ENCODE measurements at places on chromosomes 7 and 10. TPM values are rescaled to one million over a fixed set of nuclear protein-coding genes. Genes with fewer than 3 reads are reported as not detected.

GRCh38 chr10:53079283-53079682, 306.7 kb upstream of the MBL2 start:
- H3K4me1 ChIP-seq, result no peaks in the 10 kb centered on the region
- no peak overlapping the region for H3K27ac ChIP-seq
- H3K4me3 ChIP-seq, result no peak overlapping the region
- no peaks in the 10 kb centered on the region for H3K27me3 ChIP-seq

The TRIL gene
- not detected for total RNA-seq

DNA sequence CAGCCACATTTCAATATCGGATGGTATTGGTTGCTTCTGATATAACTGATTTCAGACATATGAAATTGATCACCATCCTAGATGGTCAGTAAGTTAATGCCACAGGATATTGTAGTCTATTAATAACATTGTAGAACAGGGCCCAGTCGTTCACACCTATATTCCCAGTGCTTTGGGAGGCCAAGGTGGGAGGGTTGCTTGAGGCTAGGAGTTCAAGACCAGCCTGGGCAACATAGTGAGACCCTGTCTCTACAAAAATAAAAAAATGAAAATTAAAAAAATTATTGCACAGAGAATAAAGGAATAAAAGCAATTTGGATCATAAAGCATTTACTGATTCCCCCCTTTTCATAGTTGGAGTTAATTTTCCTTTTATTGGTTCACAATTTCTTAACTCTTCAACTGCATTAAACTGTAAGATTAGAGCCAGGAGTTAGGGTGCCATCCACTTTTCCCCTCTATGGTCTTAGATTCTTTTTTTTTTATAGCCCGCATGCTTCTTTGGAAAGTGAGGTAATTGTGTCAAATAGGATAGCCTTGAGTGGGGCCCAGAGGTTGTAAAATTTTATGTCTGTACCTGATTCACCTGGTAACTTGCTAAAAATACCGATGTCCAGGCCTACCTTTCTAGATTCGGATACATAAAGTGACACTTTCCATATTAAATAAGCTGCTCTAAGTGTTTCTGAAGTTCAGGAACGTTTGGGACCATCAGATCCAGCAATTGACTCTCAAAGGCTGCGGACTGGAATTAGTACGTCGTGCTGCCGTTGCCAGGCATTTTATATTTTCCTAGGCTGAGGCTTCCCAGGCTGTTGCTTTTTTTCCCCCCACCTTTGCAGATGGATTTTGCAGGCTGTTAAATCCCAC, 24.7 kb downstream of the ADK start:
- H3K4me1 ChIP-seq, result peaks cover 34% of the 10 kb centered on the region
- peak overlapping the region; percentile 91 for H3K4me3 ChIP-seq
- peaks cover 3% of the 10 kb centered on the region for H3K36me3 ChIP-seq
- no peak for DNase-seq
- H3K27ac ChIP-seq, result peak overlapping the region; percentile 96

- H3K4me3 ChIP-seq, result no peak overlapping the region
- no peak overlapping the region for H3K27ac ChIP-seq
- no peaks in the 10 kb centered on the region for H3K4me1 ChIP-seq
- no peaks in the 10 kb centered on the region for H3K27me3 ChIP-seq
- DNase-seq, result no peak
- H3K36me3 ChIP-seq, result no peaks in the 10 kb centered on the region
Measured at GRCh38 chr10:34444223-34445183, 370.6 kb downstream of the PARD3 start.

DNA sequence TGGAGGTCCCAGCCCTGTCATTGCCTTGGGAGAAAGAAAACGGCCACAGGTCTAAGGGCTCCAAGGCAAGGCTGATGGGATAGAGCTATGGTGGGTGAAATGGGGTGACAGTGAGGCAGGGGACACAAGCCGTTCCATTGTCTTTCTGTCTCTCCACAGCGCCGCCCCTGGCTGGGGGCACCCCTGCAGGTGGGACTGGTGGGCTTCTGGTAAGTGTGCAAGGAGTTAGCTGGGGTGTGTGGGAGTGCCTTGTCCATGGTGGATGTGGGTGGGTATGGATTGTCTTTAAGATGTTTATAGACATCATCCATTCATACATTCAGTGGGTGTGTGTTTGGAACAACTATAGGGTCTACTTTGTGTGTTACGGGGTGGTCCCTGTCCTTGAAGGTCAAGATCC, 7.5 kb downstream of the SFXN3 start:
- H3K4me3 ChIP-seq, result no peak overlapping the region
- peaks cover 6% of the 10 kb centered on the region for H3K36me3 ChIP-seq
- H3K27me3 ChIP-seq, result no peaks in the 10 kb centered on the region
- H3K4me1 ChIP-seq, result peaks cover 25% of the 10 kb centered on the region

The TAS2R40 gene
- not detected for total RNA-seq

The ACTR3C gene
- 4.0 TPM for total RNA-seq

The AGAP3 gene
- 36.2 TPM for total RNA-seq

- H3K4me1 ChIP-seq, result no peaks in the 10 kb centered on the region
- no peaks in the 10 kb centered on the region for H3K36me3 ChIP-seq
- H3K27ac ChIP-seq, result no peak overlapping the region
Measured at GRCh38 chr7:49346195-49346899, 422.0 kb downstream of the CDC14C start.

The BTBD16 gene
- not detected for total RNA-seq

The SYT15B gene
- 0.58 TPM for total RNA-seq

DNA sequence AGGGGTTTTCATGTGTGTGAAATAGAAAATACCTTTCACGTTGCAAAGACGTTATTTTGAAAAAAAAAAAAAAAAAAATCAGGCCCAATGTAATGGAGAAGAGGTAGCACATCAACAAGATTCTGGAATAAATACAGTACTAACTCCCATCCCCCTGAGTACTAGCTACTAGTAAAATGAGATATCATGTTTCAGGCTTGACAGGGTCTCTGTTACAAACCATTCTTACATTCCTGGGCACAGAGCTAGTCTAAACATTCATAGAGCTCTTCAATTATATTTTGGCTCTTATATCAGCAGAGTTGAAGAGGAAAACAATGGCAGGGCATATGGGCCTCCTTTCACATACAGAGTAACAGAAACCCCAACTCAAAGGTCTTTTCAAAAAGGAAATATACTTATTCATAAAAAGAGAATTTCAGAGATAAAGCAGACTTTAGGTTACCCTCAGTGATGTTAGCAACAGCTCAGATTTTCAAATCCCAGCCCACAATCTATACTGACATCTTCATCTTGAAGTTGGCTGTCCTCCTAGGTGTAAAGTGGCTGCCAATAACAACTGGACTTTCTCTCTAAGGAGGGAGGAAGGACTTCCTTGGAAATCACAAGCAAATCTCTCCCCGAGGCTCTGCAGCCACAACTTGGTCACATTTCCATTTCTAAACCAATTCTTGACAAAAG, 18.6 kb downstream of the C7orf33 start:
- peaks cover 66% of the 10 kb centered on the region for H3K27me3 ChIP-seq
- H3K36me3 ChIP-seq, result peaks cover 12% of the 10 kb centered on the region
- no peak overlapping the region for H3K4me3 ChIP-seq
- DNase-seq, result no peak
- no peak overlapping the region for H3K27ac ChIP-seq

DNA sequence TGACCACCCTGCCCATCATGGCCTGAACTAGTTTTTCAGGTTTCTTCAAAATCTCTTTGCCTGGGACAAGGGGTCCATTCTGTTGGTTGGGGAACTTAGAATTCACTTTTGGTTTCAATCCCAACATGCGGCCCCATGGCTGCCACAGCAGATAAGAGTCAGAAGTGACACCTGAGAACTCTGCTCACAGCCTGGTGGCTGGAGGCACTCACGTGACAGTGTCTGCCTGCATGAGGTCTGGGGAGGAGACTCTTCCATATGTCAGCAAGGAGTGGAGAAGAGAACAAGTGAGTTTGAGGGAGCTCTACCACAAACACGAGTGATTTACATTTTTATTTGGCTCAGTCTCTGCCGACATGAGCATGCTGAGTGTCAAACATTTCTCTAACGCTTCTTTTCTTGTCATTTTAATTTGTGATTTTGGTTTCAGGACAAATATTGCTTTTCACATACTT, 370.4 kb downstream of the TNS3 start:
- H3K4me3 ChIP-seq, result no peak overlapping the region
- no peak for DNase-seq
- no peaks in the 10 kb centered on the region for H3K36me3 ChIP-seq
- H3K27ac ChIP-seq, result no peak overlapping the region
- H3K27me3 ChIP-seq, result no peaks in the 10 kb centered on the region
- H3K4me1 ChIP-seq, result no peaks in the 10 kb centered on the region

The FAM25A gene
- total RNA-seq, result not detected

GRCh38 chr10:49667991-49668390, 11.5 kb upstream of the C10orf53 start:
- H3K27ac ChIP-seq, result no peak overlapping the region
- peaks cover 39% of the 10 kb centered on the region for H3K27me3 ChIP-seq
- H3K4me1 ChIP-seq, result no peaks in the 10 kb centered on the region
- H3K36me3 ChIP-seq, result no peaks in the 10 kb centered on the region
- no peak for DNase-seq

GRCh38 chr7:127392182-127392565, 334 bp downstream of the ZNF800 start:
- peak overlapping the region; percentile 98 for H3K27ac ChIP-seq
- peaks cover 58% of the 10 kb centered on the region for H3K4me1 ChIP-seq
- peaks cover 33% of the 10 kb centered on the region for H3K36me3 ChIP-seq
- H3K4me3 ChIP-seq, result peak overlapping the region; percentile 87
- DNase-seq, result peak; percentile 77

- H3K4me3 ChIP-seq, result no peak overlapping the region
- H3K27ac ChIP-seq, result no peak overlapping the region
- peaks cover 5% of the 10 kb centered on the region for H3K27me3 ChIP-seq
- H3K4me1 ChIP-seq, result no peaks in the 10 kb centered on the region
- H3K36me3 ChIP-seq, result peaks cover 3% of the 10 kb centered on the region
Measured at GRCh38 chr7:131293018-131293417, 34.7 kb upstream of the MKLN1 start.

DNA sequence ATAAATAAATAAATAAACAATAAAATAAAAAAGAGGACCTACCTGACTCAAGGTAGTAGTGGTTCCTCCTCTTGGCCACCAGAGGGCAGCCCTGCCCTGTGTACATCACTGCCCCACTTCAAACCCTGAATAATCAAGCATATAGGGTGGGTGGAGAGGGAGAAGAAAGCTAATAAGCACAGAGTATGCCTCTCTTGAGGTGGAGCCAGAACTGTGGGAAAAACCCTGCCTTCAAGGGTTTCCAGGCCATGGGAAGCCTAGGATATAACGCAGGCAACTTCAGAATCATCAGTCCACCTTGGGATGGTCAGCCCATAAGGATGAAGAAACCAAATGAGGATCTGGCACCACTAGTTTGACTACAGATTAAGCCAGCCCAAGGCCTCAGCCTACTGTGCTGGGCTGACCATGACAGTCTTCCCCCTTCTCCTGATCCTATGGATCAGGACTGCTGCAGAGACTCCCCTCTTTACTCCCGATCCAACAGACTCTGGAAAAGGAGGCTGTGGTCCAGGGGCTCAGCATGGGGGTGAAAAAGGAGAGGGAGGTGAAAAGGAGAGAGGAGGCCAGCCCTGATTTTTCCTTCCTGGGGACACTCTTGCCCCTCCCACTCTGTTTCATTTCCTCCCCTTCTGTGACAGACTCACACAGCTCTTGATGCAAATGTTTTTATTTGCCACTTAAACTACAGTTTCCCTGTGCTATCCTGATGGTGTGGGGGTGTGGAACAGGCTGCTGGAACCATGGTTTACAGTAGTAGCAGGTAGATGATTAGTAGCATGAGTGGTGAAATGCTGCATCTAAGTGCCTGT, 10.1 kb downstream of the AVPI1 start:
- no peak overlapping the region for H3K27ac ChIP-seq
- peak; percentile 55 for DNase-seq
- H3K4me1 ChIP-seq, result peaks cover 23% of the 10 kb centered on the region
- peaks cover 12% of the 10 kb centered on the region for H3K36me3 ChIP-seq
- H3K27me3 ChIP-seq, result no peaks in the 10 kb centered on the region
- H3K4me3 ChIP-seq, result no peak overlapping the region

- no peak overlapping the region for H3K4me3 ChIP-seq
- DNase-seq, result no peak
- H3K27ac ChIP-seq, result no peak overlapping the region
- H3K27me3 ChIP-seq, result no peaks in the 10 kb centered on the region
- no peaks in the 10 kb centered on the region for H3K36me3 ChIP-seq
Measured at GRCh38 chr7:46930366-46930765, 651.5 kb downstream of the TNS3 start.

GRCh38 chr10:7300384-7300971, 110.4 kb downstream of the SFMBT2 start:
- peaks cover 35% of the 10 kb centered on the region for H3K36me3 ChIP-seq
- DNase-seq, result no peak
- H3K27ac ChIP-seq, result no peak overlapping the region
- H3K4me3 ChIP-seq, result no peak overlapping the region
- no peaks in the 10 kb centered on the region for H3K27me3 ChIP-seq
- H3K4me1 ChIP-seq, result peaks cover 22% of the 10 kb centered on the region

DNA sequence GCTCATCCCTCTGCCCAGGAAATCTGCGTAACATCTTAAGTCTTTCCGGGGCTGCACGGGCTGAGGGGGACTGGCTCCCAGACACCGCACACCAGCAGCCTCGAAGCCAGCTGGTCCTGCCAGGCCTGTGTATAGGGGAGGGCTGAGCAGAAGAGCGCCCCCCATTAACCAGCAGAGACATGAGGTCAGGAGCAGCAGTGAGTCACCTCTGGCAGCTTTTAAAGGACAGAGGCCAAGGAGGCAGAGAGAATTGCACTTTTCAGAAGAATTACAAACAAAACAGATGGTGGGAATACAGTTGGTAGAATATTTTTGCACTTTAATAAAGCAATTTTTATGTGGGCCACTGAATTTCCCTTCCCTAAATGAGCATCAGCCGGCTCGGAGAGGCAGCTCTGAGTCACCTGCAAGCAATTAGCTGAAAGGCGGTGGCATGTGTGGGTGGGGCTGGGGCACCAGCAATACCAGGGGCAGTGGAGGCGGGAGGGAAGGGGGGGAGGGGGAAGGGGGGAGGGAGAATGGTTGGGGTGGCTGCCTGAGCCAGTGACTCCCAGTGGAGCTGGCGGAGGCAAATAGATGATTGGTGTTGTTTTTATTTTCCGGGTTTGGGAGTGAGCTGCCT, 39.1 kb downstream of the GOLGA7B start:
- no peak for DNase-seq
- H3K27ac ChIP-seq, result no peak overlapping the region
- peaks cover 10% of the 10 kb centered on the region for H3K27me3 ChIP-seq
- no peaks in the 10 kb centered on the region for H3K4me1 ChIP-seq
- H3K4me3 ChIP-seq, result no peak overlapping the region

The TMEM196 gene
- total RNA-seq, result not detected

DNA sequence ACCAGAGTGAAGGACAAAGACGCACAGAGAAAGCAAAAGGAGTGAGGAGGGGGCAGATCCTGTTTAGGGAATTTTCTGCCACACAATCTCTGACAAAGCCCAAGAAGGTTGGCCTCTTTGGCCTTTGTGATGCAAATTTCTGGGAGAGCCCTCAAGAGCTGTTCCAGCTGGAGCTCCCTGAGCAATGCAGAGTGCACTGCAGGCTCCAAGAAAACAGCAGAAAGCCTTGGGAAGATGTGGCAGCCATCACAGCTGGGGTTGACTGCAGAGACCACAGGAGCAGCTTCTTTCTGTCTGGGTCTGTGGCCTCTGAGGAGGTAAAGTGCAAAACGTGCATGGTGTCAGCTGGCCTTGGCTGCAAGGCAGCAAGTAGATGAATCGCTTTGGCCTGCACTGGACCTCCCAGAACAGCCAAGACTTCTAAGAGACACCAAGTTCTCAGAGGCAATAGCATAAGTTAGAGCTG, 200.2 kb downstream of the ELMO1 start:
- H3K4me1 ChIP-seq, result peaks cover 1% of the 10 kb centered on the region
- H3K36me3 ChIP-seq, result peaks cover 19% of the 10 kb centered on the region
- no peak for DNase-seq

The FBXO24 gene
- 1.3 TPM for total RNA-seq

GRCh38 chr10:110303681-110304080, 1.0 kb downstream of the SMNDC1 start:
- no peaks in the 10 kb centered on the region for H3K27me3 ChIP-seq
- H3K4me3 ChIP-seq, result peak overlapping the region; percentile 86
- DNase-seq, result no peak
